ENCODE measurements at places on chromosomes 5 and 9.

GRCh38 chr5:2688586-2688985, 62.9 kb downstream of the IRX2 start:
- no peak for DNase-seq

DNA sequence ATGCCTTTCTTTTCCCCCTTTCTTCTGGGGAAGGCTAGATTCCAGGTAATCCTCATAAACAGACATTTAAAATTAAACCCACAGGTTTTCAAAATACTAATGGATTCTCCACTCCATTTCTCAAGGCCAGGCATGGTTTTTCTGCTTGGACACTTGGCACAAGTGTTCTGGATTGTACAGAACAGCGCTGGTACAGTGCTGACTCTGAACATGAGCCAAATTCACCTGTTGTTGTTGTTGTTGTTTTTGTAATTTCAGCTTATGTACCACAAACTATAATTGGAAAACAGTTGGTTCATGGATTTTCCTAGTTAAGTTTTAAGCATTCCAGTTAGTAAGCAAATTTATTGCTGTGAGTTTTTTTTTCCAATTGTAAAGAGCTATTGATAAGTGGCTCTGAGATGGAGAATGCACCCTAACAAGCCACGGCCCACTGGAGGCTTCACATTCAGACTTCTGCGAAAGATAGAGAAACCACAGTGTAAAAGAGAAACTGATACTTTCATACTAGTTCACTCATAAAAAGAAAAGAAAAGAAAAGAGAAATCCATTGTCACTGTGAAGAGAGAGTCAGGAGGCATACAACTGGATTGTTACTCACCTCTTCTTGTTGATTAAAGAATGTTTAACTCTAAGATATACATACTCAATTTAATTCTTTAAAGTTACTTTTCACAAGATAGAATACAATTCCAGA, 16.2 kb upstream of the ITGA1 start:
- DNase-seq, result no peak

DNA sequence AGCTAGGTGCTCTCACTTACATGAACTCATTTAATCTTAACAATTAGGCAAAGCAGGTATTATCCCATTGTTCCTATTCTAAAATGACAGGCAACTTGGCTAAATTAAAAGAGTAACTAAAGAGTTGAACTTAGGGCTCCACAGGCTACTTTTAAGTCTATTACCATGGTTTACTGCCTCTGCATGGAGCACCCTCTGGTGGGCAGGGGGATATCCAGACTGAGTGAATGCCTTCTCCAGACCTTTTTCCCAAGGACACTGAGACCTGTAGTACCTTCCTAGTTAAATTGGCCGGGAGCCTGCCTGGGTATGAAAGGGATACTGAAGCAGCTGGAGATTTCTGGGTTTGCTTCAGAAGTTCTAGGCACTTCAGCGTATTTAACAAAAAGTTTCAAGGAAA, 238.1 kb downstream of the ELAVL2 start:
- no peak for DNase-seq

- DNase-seq, result no peak
Measured at GRCh38 chr9:93825348-93826115, 129.6 kb downstream of the BARX1 start.

GRCh38 chr5:150022158-150022531, 21.6 kb downstream of the HMGXB3 start:
- DNase-seq, result peak; percentile 72

- DNase-seq, result no peak
Measured at GRCh38 chr9:129411501-129412175, 209.3 kb downstream of the C9orf50 start.

GRCh38 chr5:142411656-142412425, 87.0 kb upstream of the SPRY4 start:
- no peak for DNase-seq

DNA sequence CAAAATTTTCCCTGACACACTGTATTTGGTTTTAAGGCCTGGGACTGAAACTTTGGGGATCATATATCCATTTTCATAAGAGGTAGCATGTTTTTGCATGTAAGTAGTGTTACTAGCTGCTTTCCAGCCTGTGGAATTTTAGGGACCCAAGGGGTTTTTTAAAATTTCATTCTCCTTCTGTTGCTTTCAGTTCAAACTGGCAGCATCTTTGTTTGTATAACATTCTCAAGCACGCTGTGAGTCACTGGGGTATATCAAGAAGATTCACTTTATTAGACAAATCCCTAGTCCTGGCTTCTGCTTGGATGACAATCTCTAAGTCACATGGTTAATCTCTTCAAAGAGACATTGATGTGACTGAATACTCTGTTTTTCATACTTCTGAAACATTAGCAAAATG, 479.0 kb downstream of the CYLC2 start:
- DNase-seq, result no peak

DNA sequence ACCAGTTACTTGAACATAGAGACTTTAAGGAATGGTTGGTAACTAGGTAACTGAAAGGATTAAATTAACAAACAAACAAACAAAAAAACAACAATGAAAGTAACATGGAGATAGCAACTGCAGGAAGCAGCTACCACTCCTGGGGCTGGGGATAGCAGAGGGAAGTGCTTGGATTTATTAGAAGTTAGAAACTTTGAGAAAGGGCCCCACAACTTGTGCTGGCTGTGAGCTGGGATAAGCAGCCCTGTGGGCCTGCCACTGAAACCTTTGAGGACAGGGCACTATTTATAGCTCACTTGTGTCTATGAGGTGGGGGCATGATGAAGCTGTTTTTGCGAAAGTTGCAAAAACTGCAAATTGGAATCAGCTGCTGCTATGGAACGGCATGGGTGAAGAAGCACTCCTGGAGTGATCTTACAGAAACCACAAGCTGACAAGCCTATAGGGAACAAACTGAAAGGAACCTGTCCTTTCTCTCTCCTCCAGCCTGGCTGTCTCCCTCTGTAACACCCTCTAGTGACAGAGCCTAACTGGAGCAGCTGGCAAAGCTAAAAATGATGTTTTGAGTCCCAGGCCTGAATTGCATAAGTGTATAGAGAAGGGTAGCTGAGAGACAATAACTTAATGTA, 91.4 kb upstream of the RANBP6 start:
- no peak for DNase-seq

DNA sequence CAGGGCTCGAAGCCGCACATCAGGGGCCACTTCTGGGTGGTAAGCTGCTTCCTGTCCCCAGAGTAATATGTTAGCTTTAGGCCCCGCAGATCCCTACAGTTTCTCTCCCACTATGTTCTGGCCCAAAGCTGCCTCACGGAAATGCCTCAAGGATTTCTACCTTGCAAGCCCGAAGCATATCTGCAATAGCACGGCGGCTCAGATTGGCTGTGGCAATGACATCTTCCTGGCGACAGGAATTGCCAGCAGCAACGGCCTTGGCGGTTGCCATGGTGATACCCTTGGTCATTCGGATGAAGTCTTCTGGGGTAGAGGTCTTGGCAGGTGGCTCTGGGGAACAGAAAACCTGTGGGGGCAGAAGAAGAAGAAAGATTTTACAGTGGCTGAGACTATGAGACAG, 10.3 kb upstream of the TPM2 start:
- no peak for DNase-seq

- DNase-seq, result no peak
Measured at GRCh38 chr5:164377746-164378145, 872.3 kb downstream of the MAT2B start.

- no peak for DNase-seq
Measured at GRCh38 chr5:152356506-152356905, 48.6 kb downstream of the NMUR2 start.

DNA sequence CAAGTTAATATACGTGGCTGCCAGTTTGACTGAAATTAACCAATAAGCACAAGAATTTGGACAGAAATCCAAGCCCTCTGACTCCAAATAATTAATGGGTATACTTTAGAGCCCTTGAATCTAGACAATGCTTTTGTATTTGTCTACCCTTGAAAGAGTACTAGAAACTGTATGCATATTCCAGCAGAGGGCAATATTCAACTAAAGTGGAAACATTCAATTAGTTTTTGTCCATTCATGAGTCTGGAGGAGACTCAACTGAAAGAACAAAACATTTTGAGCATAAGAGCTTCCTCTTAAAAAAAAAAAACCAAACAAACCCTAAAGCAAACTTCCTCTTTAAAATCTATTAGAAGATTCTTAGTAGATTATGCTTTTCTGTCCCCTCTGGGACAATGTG, 157.8 kb downstream of the ARHGEF28 start:
- no peak for DNase-seq

DNA sequence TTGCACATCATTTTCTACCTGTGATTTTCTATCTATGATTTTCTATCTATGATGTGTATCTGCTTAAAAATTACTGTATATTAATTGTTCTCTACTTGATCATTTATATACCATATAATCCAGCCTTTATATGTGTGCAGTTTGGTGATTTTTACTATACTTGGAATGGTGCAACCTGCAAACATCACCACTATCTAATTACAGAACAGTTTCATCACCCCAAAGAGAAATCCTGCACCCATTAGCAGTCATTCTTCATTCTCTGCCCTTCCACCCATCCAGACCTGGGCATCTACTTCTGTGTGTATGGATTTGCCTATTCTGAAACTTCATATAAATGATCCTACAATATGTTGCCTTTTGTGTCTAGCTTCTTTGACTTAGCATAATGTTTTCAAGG, 51.3 kb downstream of the CARTPT start:
- no peak for DNase-seq

- no peak for DNase-seq
Measured at GRCh38 chr9:129026442-129027223, 1.5 kb downstream of the SH3GLB2 start.

- DNase-seq, result peak; percentile 99
Measured at GRCh38 chr5:126449751-126450271, 26.6 kb downstream of the GRAMD2B start.

GRCh38 chr5:23289162-23289561, 218.2 kb upstream of the PRDM9 start:
- no peak for DNase-seq

GRCh38 chr5:139855451-139855850, 59.8 kb downstream of the PSD2 start:
- DNase-seq, result no peak

- no peak for DNase-seq
Measured at GRCh38 chr9:123318961-123319421, 37.0 kb upstream of the CRB2 start.

DNA sequence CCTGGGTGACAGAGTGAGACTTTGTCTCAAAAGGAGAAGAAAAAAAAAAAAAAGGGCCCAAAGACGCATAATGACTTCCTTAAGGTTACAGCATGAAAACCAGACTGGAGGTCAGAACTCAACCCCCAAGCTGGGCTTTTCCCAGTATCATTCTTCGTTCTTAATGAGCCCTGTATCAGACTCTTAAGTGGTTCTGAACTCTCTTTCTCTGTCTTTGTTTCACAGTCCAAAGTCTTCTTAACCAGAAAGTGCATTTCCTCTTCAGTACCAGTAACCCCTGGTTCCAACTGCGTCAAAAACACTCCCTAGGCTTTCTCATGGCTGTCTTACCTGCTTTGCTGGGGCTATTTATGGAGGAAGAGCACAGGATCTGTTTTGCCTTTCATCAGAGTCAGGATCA, 38.4 kb upstream of the SHB start:
- DNase-seq, result no peak

DNA sequence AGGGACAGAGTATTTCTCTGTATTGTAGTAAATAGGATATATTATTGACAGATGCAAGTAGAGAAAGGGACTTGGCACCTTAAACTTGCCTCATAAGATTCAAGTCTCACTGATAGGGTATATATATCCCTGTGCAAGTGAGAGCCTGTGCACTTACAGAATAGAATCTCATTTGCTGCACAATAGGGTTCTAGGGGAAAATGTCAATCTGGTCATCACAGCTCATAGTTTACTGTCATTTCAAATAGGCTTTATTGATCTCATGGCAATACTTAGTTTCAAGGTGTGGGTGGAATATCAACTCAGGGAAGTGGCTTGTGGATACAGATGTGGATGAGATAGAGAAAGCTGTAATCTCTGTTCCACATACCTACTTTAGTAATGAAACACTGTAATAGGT, 42.3 kb downstream of the TGFBR1 start:
- DNase-seq, result no peak

GRCh38 chr5:42564689-42565356, 141.6 kb downstream of the GHR start:
- peak; percentile 53 for DNase-seq

DNA sequence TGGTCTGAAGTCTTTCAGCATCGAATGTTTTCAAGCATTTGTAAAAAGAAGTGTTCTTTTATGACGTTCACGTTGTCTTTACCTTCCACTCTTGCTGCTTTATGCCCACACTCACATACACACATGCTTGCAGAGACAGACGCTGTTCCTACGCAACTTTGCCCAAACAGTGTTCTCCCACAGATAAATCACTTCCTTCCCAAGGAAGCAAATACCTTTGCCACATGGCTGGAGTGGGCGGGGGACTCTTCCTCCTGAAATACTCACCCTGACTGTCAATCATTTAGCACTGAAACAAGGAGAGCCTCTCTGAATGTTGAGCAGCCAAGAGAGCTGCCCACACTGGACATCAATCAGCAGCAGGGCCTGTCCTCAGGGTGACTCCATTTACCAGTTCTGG, 22.4 kb upstream of the ASTN2 start:
- DNase-seq, result no peak

DNA sequence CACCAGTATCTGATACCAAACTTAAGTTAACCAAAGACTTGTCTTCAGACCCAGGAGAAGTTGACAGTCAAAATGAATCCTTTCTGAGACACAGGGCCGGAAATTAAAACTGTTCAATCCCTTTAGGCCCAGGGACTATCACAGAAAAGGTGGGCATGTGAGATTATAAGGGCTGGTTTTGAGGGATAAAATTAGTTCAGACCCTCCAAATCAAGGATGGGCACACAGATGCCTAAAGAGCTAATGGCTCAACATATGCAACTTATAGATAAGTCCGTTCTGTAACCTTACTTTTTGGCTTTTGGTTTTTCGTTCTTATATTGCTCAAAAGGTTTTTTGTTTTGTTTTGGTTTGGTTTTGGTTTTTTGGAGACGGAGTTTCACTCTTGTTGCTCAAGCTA, 129.6 kb upstream of the ABCA1 start:
- no peak for DNase-seq

GRCh38 chr9:34177593-34178435, 1.0 kb upstream of the UBAP1 start:
- DNase-seq, result no peak

DNA sequence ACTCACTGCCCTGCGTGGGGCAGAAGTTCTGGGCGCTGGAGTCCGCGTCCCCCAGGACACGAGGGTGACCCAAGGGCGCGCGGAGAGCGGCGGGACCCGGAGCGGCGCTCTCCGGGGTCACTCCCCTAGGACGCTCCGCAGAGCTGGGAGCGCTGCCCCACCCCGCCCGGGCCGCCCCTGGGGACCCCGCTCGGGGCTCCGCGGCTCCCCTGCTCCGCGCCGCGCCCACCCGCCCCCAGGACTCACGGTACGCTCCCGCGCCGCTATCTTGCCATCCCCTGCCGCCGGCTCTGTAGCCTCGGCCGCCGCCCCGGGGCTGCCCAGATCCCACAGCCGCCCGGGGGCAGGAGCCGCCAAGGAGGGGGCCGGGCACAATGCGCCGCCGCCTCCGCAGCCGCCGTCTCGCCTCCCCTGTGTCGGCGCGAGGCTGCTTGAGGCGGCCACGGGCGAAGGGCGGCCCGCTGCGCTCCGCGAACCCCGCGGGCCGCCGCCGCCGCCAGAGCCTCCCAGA, 303 bp downstream of the LIFR start:
- no peak for DNase-seq

GRCh38 chr9:114805670-114806525, at the start of gene TNFSF15:
TSS of gene TNFSF15 (minus strand) at chr9:114806039. CDS start at chr9:114806012, 27 bp downstream.
- no peak for DNase-seq

All from epithelial cell of prostate (primary cell).